ENCODE measurements at places on chromosomes 6 and 20.

DNA sequence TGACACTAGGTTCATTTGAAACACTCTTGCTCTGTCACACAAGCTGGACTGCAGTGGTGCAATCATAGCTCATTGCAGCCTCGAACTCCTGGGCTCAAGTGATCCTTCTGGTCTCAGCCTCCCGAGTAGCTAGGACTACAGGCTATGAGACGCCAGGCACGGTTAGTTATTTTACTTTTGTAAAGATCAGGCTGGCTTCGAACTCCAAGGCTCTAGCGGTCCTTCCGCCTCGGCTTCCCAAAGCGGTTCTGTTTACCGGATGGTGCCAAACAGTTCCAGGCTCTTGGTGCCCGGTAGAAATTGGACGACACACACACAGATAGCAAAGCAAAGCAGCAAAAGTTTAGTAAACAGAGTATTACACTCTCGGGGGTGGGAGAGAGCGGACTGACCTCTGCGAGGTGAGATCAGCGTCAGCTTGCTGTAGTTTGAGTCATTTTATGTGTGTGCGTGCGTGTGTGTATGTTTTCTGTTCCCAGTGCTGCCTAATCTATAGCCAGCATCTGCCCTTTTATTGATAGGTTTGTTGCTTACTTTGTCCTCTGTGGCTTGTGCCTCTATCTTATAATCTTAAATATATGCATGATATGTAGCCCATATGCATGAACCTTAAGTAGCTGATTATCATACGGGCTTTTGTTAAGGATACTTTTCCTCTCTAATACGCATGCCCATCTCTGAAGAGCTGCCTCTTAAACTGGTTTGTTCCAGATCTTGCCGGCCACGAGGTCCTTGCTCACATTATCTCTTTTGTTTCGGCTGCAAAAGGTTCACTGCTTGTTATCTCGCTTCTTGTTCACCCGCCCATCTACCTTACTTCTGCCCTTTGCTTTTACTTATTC is 75.2 kb downstream of the OR2B2 start:
- peak; percentile 95 for DNase-seq

- DNase-seq: no peak
Observed at GRCh38 chr20:24880356-24880755, 68.7 kb upstream of the CST7 start.

DNA sequence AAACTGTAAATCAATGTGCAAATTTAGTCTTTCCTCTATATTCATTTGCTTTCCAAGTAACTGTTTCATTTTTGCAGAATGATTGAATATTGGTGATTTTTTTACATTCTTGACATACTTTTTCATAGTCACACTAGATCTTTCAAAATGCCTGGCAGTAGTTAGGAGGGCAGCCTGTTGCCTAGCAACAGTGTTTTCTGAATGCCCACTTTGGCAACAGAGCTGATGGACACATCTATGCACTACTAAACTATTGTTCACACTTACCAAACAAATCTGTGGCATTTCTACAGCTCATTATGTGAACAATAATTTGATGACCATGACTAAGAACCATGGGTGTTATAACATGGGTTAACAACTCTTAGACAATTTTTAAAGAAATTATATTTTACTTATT is 438.0 kb upstream of the IMPG1 start:
- DNase-seq: peak; percentile 52

GRCh38 chr6:30615219-30615957 is 1.7 kb downstream of the PPP1R10 start:
- peak; percentile 93 for DNase-seq

GRCh38 chr6:45377043-45377553 is 636 bp downstream of the SUPT3H start:
- DNase-seq: no peak

DNA sequence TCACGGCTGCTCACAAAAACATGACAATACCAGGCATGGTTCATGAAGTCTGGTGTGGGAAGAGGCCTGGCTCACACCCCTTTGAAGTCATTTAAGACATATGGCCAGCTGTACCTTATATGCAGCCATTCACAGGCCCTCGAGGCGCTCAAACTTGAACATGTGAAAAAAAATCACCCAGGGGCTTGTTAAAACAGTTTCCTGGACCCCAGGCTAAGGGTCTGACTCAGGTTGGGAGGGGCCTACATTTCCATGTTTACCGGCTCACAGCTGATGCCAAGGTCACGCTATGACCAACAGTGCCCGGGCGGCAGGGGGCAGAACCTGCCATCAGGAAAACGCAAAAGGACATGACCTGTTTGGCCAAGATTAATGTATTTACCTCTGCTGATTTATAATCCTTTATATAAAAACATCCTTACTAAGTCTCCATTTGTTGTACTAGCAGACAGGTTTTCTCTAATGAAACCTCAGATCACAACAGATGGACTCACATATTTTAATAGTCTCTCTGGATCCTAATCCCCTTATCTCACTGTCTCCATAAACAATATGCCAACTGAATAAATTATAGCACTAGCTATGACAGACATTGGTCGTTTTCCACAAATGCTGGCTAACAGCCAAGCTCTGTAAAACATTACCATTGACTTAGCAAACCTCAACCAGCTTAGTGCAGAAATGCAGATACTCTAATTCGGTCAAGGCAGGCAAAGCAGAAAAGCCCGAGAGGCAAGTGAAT is 19.9 kb downstream of the EZR start:
- DNase-seq: peak; percentile 63

- DNase-seq: no peak
Observed at GRCh38 chr6:100549406-100550167, 84.9 kb upstream of the SIM1 start.
